WTC11 (cell line): ENCODE measurements at places on chromosomes 3 and 15.

- no peak for DNase-seq
Measured at GRCh38 chr3:139832998-139833397, 102.0 kb upstream of the CLSTN2 start.

DNA sequence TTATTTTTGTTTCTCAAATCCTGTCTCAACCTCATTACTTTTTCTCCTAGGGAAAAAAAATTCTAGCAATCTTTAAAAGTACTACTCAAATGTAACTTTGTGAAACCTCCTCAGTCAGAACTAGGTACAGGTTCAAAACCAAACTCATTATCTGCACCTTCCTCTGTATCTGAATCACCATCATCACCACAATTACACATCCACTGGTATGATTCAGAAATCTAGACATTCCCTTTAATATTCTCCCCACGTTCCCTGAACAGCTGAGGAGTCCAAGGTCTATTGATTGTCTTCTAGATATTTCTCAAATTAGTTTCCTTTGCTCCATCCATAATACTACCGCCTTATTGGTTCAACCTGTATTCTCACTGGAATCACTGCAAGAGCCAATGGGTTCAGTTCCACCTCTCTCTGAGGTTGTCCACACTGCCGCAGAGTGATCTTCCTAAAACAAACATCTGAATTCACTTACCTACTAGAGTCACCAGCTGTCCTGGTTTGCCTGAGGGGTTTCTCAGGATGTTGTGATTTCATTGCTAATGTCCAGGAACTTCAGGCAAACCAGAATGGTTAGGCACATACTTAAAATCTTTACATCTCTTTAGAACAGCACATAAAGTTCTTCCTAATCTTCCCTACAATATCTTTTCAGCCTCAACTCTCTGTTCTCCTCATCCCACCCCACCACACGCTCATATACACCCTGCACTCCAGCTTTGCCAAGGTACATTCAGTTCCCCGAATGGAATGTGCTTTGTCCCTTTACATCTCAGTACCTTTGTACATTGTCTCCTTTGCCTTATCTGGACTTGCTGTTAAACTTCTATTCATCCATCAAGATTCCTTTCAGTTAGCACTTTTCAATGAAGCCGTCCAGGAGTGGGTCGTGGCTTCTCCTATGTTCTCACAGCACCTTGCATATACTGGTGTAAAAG is 24.2 kb downstream of the ATP13A4 start:
- no peak for DNase-seq

DNA sequence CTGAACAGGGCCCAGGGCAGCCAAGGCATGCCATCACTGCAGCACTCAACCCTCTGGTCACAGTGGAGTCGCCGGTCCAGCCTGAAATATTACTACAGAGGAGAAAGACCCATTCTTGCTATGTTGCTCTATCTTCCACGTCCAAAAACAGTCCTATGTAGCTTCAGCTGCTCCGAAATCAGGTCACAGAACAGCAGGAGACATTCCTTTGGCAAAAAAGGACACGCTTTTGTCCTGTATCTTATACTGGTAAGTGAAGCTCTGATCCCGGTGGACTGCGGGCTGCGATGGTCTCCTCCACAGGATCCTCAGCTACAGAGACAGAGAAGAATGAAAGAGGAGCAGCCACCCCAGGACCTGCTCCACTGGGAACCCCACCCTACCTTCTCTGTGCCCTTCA is 17.6 kb downstream of the ELP6 start:
- DNase-seq = no peak

DNA sequence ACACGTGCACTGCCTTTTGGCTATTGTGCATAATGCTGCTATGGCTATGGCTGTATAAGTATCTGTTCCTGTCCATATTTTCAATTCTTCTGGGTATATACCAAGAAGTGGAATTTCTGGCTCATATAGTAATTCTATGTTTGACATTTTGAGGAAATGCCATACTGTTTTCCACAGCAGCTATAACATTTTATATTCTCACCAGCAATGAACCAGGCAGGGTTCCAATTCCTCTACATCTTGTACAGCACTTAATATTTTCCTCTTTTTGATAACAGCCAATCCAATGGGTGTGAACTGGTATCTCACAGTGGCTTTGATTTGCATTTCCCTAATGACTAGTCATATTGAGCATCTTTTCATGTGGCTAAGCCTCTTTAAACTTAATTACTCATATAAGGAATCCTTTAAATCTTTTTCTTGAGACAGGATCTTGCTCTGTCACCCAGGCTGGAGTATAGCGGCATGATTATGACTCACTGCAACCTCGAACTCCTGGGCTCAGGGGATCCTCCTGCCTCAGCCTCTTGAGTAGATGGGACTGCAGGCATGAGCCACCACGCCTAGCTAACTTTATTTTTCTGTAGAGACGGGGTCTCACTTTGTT is 38.1 kb upstream of the IGDCC4 start:
- DNase-seq = no peak

DNA sequence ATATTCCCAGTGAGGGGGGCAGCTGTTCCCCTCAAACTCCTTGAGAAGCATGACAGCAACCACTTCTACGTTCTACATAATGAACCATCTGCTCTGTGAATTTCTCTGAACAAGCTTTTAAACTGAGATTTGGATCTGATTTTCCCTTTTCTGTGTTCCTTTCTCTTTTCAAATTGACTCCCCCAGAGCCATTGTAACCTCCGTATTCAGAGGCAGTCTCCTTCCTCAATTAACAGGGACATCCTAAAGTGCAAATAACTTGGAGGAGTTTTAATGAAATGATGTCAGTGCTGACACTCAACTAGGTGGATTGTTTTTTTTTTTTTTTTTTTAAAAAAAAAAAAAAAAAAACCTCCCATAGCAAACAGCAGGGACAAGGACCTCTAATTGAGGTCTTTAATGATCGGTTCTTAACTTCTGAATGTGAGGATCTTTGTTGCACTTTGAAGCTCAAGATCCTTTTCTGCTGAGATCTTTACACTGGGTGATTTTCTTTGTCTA is 48.8 kb downstream of the ADAMTS9 start:
- DNase-seq = no peak

DNA sequence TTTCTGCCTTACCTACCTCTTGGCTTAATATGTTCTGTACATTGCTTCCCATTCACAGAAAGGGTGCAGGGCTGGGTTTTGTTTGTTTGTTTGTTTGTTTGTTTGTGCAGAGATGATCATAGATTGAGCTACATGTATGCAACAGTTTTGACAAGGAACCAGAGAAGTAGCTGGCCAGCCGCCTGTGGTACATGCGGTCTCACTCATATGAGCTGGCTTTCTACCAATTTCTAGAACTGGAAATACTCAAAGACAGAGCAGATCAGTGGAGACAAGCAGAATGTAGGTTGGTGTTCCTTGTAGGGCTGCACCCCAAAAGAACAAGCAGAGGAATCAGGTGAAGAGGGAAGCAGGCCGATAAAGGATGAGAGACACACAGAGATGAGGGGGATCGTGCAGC is 502.7 kb downstream of the SOX2 start:
- no peak for DNase-seq

DNA sequence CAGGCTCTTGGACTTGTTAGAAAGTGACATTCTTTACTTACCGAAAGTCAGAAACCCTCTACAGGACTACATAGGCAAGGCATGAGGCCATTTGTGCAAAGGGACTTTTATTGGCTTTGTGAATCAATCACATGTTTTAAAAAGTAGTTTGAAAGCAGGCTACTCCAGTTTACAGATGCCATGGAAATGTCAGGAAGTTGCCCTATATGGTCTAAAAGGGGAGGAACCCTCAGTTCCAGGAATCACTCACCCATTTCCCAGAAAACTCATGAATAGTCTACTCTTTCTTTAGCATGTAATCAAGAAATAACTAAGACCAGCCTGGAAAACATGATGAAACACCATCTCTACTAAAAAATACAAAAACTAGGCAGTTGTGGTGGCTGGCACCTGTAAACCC is 51.0 kb upstream of the MKRN3 start:
- no peak for DNase-seq

- DNase-seq = no peak
Measured at GRCh38 chr3:21645121-21645897, 105.7 kb downstream of the ZNF385D start.

DNA sequence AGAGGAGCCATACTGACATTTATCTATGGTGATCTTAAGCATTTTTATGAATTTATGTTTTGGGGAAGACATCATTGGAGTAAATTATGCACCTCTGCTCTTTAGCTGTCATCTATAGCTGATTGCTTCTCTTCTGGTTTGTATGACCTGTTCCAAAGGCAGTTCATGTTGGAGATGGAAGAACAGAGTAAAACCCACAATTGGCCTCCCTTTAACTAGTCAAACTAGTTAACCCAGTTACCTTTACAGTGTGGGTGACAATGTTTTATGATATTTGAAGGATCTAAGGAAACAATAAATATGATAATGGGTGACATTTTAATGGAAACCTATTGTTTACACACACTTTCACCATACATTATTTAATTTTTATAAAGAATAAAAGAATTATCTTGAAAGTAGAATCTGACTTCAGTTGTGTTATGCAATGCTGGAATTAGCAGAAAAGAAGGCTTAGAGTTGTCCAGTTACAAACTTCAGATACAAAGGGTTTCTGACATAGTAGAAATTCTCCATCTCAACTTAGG is 263.5 kb downstream of the NFKBIZ start:
- no peak for DNase-seq

DNA sequence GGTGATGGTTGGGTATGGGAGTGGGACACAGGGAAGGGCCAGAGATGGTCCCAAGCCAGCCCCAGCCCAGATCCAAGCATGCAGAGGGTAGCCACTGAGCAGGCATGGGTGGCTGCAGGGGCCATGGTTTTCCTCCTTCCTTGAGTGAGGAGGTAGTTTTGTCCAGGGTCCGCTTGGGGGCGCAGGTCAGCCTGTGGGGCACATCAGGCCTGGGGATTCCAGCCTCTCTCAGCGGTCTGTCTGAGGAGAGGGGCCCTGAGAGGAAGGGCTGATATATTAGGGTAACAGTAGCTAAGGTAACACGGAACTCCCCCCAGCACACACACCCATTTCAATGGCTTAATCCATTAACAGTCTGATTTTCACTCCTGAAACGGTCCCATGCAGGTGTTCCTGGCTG is 22.7 kb upstream of the LCTL start:
- DNase-seq = peak; percentile 80

GRCh38 chr15:60486742-60487141 is 7.8 kb upstream of the ICE2 start:
- no peak for DNase-seq

DNA sequence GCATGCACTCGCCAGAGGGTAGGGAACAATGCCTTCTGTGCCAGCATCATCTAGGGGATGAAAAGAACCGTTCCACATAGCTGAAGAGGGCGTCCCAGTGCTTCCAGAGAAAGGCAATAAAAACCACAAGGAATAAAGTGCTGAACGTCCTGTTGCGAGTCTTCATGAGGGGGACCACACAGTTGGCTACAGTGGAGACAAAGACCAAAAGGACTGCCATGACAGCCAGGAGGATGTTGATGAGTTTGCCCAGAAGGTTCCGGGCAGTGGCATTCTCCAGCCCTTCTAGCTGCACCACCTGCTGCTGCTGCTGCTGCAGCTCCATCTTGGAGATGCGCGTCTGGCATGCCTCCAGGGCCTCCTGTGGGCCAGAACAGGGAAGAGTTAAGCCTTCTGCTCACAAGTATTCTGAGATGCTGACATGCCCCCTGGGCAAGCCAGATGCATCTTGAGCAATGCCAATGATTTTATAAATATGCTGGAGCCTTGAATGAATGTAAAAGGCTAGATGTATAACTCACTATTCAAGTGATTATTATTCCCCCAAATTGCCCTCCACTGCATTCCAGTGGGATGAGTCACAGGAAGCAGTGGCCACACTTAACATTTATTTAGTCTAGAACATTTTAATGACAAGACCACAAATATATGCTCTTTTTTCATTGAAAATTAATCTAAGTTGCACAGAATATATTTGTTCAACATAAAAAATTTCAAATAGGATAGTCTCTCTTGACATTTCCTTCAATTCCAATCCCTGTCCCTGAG is 45.1 kb upstream of the PLXND1 start:
- DNase-seq = peak; percentile 44

DNA sequence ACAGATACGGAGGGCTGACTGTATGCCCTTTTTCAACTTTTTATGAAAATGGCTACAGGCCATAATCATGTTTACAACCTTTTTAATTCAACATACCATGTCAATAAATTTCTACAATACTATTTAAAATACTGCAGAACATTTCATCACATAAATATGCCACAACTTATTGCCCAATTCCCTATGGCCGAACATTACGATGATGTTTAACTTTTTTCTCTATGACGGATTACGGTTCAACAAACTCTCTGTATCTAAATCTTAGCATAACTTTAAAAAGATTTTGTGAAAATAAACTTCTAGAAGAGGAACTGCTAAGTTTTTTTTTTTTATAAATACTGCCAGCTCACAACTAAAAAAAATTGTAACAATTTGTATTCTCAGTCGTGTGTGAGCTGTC is 220.4 kb downstream of the OSBPL10 start:
- DNase-seq = no peak

DNA sequence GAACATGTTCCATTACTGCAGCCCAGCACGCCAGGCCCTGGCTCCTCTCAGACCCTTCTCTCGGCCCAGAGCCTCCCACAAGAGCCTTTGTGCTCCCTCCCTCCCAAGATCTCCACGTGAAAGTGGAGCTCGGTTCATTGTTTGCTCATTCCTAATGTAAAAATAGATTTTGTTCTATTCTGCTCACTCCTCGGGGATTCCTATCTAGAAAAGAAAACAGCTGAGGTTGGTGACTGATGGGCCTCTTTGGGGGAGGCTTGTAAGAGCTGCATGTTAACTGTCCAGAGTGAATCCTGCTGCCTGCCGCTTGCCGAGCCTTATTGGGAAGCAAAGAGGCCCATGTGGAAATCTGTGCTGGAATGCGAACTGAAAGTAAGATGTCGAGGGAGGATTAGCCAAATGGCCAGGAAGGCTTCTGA is 267.1 kb downstream of the LRTM1 start:
- DNase-seq = no peak

DNA sequence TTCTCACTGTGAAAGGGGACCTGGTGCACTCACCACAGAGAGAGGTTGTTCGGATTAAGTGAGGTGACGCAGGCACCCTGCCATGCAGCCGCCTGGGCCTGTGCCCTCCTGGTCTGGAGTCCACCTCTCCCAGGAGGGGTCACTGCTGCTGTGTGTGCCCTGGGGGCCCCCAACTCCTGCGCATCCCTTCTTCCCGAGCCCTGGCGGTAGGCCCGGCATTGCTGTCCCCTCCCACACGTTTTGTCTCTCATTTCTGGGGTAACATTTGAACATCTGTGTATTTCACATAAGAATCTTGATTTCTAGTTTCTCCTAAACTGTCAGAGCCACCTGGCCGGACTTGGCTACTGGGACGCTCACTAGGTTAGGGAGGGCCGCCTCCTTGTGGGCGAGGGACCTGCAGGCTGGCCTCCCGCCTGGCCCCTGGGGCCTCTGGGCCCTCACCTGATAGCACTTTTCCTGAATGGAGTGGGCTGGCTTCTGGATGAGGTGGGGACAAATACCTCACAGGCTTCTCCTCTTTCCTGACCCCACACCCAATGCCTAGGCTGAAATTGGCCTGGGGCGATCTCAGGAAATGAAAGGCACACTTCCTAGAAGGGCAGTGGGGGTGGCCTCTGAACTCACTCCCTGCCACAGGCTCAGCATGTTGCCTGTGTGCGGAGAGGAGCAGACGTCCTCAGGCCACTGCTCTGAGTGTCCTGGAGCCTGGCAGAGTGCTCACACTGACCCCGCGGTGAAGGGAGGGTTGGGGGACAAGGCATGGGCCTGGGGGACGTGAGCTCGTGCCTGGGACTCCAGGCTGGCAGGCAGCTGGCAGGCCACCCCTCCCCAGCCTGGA is 104.2 kb upstream of the PRR23E start:
- no peak for DNase-seq

- no peak for DNase-seq
Measured at GRCh38 chr3:119880966-119881365, 99.1 kb downstream of the NR1I2 start.
